ENCODE measurements at places on chromosomes 1 and 21.
A peak's percentile ranks its signal among the peaks of the same experiment; 100 is the strongest.

DNA sequence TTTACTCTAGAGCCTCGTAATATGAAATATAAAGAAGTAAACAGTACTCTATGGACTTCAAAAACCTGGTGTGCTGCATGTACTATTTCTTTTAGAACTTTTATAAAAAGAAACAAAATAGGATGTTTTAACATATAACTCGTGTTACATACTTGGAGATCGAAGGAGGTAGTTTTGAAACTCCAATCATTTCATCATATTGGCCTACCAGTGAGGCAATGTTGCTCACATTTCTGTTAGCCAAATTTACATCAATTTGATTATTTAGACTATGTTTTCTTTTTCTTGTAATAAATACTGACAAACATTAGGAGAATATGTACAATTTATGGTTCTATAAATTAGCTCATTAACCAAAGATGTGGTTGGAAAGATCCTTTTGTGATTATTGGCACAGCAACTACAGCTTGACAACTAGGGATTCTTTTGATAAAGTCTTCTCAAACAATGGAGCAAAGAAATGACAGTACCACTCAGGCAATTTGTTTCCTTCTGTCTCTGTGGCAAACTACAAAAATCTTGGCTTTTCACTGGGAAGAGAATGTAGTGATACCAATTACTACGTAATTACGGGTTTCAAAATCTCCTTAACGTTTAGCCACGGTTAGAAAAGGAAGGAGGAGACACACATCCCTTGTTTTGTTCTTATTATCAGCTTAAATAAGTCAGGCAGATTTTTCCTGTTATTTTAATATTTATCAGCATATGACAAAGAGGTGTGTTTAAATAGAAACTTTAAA, 266.6 kb upstream of the SGIP1 start:
- no peak for DNase-seq

DNA sequence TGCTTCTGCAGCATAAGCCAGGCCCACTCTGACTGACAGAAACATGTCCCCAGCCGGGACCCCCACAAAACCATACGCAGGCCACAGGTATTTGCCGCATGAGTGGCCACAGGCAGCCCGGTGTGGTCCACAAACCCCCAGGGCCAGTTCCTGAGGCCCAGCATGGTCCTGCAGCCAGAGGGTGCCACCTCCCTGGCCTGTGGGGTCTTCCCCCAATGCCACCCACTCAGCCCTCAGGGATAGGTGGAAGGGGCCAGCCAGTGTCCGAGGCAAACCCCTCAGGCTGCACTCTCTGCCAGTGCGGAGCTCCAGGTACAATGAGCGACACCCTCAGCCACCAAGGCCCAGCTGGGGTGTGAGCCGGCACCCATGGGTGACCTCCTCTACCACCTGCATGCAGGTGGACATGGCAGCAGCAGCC, 43.5 kb downstream of the UBE2G2 start:
- no peak for DNase-seq

DNA sequence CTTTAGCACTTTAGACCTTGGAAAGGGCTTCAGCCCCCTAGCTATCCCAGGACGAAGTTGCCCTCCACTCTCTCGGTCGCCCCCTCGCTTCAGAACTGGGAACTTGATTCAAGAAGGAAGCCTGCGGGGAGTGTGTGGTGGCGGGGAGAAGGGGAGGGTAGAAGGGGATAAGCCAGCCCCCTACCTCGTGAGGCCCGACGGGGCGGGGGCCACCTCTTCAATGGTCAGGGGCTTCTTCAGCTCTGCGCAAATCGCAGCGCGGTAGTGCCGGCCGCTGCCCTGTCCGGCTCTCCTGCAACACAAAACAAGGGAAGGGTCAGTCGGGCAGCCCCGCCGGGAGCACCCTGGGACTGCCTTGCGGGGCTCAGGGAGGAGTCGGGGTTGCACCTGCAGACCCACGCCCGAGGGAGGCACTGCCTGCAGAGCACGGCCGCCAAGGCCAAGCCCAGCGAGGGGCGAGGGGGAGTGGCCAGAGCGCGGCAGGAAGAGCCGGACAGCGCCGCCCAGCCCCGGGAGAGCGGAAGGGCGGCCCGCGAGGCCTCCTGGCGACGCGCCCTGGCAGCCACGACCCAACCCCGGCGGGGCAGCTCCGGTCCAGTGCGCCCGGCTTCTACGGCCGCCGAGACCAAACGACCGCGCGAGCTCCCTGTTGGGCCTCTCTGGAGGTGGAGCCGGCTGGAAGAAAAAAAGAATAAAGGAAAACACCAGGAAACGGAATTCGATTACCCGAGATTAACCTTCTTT, 56.2 kb upstream of the RASAL2 start:
- peak; percentile 69 for DNase-seq

GRCh38 chr1:10280439-10281350, 70.3 kb downstream of the KIF1B start:
- no peak for DNase-seq

- no peak for DNase-seq
Measured at GRCh38 chr1:235984041-235984825, 80.7 kb downstream of the NID1 start.

Measured in NCI-H1092 (cell line).